Daoy (cell line): ENCODE measurements at places on chromosomes 4 and X.

DNA sequence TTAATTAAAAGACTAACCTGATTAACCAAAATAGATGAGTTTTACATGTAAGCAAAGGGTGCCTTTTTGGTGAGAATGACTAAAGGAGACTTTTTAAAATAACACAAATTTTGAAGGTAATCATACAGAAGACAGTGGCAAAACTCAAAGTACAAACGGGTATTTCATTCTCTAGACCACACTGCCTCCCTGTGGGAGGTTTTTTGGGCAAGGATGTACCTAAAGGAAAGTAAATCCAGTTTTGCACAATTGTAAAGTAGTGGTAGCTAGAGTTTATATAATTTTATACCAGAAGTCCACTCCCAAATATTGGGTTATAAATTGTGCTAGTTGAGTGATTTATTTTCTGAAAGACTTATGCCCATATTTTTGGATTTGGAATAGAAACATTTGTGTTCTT, 201.0 kb downstream of the PAPSS1 start:
- peak; percentile 1 for DNase-seq

GRCh38 chrX:136712650-136713310, 64.8 kb downstream of the CD40LG start:
- DNase-seq = no peak

- DNase-seq = no peak
Observed at GRCh38 chrX:79161655-79162054, 17.2 kb downstream of the GPR174 start.

DNA sequence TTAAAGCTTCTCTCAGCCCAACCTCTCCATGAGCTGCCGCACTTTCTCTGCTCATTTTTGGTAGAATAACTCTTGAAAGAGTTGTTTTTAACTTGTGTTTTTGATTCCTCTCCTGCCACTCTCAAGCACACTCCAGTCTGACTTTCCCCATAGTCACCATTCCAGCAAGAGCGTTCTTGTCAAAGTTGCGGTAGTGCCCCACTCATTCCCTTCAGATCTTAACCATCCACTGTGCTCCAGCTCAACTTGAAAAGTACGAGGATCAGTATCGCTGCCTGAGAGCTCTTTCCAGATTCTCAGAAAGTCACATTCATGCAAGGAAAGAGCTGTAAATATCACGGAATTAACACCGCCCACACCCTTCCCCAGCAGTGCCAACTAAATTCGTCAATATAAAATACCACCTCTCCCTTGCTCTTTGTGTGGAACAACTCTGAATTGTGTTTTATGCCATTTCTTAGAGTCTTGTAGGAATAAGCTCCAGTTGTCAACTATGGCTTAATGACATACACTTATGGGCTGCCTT, 59.7 kb upstream of the IL15 start:
- DNase-seq = no peak

- no peak for DNase-seq
Observed at GRCh38 chrX:108097380-108097779, 5.8 kb downstream of the ATG4A start.

DNA sequence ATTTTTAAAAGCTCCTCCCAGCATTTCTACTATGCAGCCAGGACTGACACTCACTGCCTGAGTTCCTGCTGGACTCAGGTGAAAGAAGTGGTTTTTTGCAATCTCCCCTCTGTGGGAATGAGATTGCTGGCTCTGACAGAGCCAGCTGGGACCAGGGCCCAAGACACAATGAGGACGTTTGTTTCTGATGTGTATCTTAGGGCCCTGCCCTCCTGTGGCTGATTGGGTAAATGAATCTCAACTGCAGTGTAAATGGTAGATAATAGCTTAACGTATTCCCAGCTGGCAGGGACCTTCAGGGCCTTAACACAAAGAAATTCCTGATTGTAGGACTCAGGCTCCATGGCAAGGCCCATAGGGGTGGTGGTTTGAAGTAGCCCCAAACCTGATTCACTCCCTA, 85.8 kb upstream of the PRPS1 start:
- DNase-seq = peak; percentile 9

DNA sequence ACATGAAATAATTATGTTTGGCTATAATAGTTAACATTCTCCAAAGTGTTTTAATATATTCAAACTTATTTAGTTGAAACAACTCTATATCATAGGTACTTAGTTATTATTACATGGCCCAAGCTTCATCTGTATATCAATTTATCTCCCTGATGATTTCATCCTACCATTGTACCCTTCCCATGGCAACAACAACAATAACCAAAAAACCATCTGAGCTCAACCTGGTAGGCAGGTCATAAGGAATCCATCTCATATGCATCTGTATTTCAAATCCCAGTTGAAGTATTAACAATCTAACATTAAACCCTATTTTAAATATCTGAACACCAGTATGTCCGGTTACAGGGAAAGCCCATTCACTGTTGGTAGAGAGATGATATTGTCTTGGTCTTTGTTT, 33.1 kb upstream of the SLC7A11 start:
- DNase-seq = no peak

DNA sequence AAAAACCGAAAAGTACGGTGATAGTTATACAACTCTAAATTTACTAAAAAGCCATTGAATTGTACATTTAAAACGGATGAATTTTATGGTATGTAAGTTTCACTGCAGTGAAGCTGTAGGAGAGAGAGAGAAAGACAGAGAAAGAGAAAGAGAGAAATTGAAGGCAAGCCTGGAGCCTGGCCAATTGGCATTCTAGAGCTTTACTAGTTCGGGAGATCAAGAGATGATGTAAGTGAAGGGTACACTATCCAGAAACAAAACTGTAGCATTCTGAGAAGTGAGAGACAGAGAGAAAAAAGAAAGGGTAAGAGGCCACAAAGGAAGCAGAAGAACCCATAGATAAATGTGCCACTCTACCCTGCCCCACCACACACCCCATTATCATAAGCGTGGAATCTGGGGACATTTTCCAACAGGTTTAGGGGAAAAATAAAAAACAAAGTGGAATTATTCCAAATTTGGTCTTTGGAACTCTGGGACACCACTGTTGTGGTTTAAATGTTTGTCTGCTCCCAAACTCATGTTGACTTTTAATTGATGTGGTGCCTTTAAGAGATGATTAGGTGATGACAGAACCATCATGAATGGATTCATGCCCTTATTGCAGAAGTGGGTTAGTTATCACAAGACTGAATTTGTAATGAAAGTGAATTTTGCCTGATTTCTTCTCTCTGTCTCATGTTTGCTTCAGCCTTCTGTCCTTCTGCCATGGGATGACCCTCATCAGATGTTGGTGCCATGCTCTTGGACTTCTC, 123.0 kb upstream of the PLS3 start:
- DNase-seq = no peak

GRCh38 chr4:169485791-169486742, 126.3 kb downstream of the NEK1 start:
- DNase-seq = peak; percentile 22

GRCh38 chrX:51893931-51894696, 691 bp downstream of the MAGED1 start:
- peak; percentile 4 for DNase-seq

DNA sequence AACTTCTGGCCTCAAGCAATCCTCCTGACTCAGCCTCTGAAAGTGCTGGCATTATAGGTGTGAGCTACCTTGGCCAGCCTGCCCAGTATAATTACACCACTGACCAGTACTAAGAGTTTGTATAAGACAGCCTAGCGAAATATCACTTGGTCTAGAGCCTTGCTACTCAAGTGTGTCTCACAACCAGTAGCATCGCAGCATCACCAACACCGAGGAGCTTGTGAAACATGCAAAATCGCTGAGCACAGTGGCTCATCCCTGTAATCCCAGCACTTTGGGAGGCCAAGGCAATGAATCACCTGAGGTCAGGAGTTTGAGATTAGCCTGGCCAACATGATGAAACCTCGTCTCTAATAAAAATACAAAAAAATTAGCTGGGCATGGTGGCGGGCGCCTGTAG, 102.0 kb upstream of the GATB start:
- peak; percentile 45 for DNase-seq

GRCh38 chrX:100648458-100649417, 4.7 kb downstream of the SRPX2 start:
- DNase-seq = peak; percentile 42

- no peak for DNase-seq
Observed at GRCh38 chr4:168743601-168744000, 246.7 kb downstream of the PALLD start.

- peak; percentile 72 for DNase-seq
Observed at GRCh38 chr4:38119668-38120385, 159.6 kb downstream of the PTTG2 start.

DNA sequence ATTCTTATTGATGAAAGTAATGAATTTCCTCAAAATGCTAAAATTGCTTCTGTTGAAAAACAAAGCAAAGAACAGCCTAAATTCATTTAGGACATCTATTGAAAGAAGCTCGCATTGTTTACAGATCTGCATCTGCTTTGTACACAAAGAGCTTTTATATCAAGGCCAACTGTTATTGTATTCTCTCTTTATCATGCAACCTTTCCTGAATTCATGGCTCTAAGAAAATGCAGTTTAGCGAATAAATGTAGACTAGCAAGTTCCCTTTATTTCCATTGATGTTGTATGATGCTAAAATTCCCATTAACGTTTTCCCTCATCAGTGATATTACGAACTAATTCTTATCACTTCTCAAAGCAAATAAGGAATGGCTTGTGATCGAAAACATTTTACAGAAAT, 446.3 kb downstream of the MID1IP1 start:
- no peak for DNase-seq

DNA sequence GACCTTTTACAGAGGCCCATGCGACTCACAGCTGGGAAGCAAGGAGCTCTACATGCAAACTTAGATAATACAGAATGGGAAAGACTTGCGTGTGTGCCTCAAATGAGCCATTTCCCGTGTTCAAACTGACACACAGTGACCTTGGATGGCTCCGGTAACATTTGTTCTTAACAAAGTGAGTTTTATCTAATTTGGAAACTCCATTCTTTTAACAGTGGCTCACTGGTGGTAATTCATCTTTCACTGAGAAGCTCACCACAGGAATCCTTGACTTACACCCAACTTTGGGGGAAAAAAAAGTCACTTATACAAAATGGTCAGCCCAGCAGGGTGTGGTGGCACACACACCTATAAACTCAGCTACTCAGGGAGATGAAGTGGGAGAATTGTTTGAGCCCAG, 190.6 kb downstream of the LDB2 start:
- peak; percentile 50 for DNase-seq

- no peak for DNase-seq
Observed at GRCh38 chr4:62450740-62451139, 1250.6 kb downstream of the ADGRL3 start.

DNA sequence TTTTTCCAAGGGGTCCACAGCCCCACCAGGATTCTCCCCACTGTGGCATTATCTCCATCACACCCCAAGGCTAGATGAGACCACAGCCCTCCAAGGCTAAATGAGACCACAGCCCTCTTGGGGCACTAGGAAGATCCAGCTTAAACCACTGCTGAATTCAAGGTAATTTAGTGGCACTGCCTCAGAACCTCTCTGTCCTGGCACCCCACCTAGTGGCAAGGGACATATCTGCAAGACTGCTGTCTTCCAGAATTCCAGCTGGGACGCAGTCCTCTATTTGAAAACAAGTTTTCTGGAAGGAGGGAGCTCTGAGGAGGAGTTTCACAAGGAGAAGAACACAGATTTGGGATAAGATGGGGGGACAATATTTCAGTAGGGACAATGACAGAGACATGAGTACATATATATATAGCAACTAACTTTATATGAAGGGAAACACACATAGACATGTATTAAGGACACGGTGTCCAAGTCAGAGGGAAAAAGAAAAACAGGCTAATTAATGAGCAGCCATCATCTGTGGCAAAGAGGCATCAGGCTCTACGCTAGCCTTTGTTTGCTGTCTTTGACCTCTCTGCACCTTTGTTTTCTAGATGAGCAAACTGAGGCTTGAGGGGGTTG, 9.3 kb downstream of the CETN2 start:
- peak; percentile 12 for DNase-seq

- no peak for DNase-seq
Observed at GRCh38 chr4:162038112-162038511, 125.7 kb downstream of the FSTL5 start.

GRCh38 chr4:4642496-4643000, 100.7 kb upstream of the STX18 start:
- no peak for DNase-seq

DNA sequence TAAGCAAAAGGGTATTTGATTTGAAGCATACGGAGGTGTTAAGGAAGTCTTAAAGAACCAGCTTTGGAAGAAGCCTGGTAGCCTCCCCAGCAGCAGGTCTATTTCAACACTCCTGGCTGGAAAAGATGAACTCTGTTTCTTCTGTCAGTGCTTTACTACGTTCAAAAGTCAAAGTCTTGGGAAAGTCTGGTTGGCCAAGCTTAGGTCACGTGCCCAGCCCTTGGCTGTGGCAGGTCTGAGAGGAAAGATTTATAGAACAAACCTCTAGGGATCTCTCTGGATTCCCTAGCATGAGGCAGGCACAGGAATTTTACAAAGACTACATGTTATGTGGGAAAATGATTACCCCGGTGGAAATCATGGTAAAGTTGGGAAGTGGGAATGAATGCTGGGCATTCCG, 8.6 kb upstream of the ARHGAP10 start:
- DNase-seq = no peak
